Activated T-cell treated with anti-CD3 and anti-CD28 coated beads for 48 hours (primary cell): ENCODE measurements at places on chromosomes 16 and 17.

DNA sequence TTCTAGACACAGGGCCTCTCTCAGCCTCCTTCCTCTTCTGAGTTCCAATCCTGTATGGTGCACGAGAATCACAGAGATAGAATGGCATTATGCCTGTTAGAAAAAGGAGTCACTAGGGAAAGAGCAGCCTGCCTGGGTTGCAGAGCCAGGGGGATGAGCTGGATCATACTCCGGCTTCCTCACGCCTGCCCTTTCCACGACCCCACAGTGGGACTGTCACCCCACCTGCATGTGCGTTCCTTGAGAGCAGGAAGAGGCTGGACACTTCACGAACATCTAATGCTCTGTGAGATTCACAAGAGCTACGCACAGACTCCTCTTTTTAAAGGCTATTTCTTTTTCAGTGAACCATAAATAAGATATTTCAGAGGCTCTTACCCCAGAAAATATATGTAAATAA lies 54.8 kb downstream of the N4BP1 start:
- no peak for DNase-seq

GRCh38 chr16:15676506-15676905 lies 26.5 kb downstream of the NDE1 start:
- DNase-seq: no peak

GRCh38 chr17:78130090-78130436 lies 508 bp upstream of the TMC8 start:
- no peak for DNase-seq

GRCh38 chr16:5058476-5058875 lies 7.3 kb downstream of the C16orf89 start:
- DNase-seq: no peak
